ENCODE measurements at places on chromosomes 16 and 17.

DNA sequence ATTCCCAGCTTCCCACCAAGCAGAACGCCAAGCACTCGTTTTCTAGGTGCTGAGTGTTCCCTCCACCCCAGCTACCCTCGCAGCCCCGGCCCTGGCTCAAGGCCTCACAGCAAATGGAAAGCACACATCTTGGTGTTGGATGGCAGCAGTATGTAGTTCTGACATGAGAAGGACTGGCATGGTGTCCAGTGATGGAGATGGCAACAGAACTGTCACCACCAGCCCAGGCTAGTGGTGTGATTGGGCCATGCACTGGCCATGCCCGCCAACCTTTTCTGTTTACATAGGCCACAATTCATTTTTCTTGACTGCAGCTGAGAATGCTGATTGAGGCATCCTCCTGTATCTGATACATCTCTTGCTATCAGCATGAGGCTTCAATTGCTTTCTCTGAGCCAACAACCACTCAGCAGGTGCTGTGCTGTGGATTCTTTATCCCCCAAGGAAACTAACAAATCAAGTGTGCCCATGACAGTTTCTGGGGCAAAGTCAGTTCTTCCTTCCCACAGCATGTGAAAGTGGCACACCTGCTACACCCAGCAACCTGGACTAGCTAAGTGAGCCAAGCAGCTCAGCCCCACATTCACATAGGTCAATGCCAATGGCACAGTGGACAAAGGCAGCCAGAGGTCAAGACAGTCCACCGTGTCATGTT, 3.8 kb downstream of the SLC12A4 start:
- DNase-seq, result no peak

GRCh38 chr16:52621651-52622050, 74.7 kb upstream of the TOX3 start:
- DNase-seq, result no peak

- no peak for DNase-seq
Measured at GRCh38 chr16:87575027-87575804, 27.1 kb upstream of the JPH3 start.

GRCh38 chr17:73064084-73064938, 28.2 kb downstream of the SLC39A11 start:
- DNase-seq, result no peak

GRCh38 chr17:17106756-17107155, 64.5 kb downstream of the MPRIP start:
- DNase-seq, result no peak

DNA sequence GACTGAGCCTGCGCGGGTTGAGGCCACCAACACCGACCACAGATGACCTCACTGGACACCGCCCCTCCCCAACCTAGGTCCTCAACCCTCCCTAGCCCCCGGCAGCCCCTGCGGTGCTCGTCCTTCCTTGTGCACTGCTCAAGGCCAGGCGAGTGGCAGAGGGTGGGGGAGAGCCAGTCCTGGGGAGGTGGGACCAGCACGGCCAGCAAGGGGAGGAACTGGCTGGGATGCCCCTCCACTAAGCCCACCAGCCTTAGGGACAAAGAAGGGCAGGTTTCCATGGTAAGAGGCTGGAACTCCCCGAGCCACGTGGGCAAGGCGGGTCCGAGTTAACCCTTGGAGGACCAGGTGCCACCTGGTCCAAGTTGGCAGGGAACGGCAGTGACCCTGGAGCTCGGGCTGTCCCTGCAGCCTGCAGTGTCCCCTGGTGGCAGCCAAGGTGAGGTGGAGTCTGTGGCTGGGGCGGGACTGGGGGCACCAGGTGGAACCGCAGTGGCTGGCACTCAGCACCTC, 9.2 kb downstream of the FSCN2 start:
- DNase-seq, result peak; percentile 31

DNA sequence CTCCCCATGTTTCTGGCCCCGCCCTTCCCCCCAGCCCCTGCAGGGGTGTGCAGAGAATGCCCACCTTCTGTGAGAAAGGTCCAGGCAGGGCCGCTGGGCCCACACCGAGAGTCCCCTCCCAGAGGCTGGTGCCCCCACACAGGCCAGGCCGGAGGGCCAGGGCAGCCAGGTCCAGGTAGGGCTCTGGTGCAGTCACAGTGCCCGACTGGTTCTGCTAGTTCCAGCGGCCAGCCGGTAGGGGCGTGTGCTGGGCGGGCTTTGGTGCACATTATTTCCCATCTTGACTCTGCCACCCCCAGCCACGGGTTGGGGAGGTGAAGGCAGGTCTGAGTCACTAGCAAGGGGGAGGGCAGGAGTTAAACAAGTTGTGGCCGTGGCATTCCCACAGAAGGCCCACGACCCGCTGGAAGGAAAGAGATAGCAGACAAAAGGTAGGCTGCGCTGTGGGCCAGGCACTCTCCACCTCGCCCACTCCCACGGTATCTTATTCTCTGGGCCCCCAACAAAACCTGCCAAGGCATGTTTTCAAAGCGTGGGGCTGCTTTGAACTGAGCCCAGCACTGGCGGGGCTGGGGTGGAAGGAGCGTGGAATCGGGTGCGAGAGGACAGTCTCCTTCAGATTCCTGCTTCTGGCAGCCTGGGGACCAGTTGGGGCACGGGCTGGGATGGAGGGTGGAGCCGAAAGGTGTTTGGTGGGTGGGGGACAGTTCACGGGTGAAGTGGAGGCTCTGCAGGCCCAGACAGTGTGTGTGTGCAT, 1.9 kb downstream of the EPN3 start:
- no peak for DNase-seq

- peak; percentile 38 for DNase-seq
Measured at GRCh38 chr16:11233727-11234376, 22.2 kb downstream of the SOCS1 start.

GRCh38 chr16:85485379-85485778, 127.7 kb upstream of the GSE1 start:
- no peak for DNase-seq

GRCh38 chr17:45267436-45268055, 5.7 kb upstream of the SPATA32 start:
- DNase-seq, result no peak

DNA sequence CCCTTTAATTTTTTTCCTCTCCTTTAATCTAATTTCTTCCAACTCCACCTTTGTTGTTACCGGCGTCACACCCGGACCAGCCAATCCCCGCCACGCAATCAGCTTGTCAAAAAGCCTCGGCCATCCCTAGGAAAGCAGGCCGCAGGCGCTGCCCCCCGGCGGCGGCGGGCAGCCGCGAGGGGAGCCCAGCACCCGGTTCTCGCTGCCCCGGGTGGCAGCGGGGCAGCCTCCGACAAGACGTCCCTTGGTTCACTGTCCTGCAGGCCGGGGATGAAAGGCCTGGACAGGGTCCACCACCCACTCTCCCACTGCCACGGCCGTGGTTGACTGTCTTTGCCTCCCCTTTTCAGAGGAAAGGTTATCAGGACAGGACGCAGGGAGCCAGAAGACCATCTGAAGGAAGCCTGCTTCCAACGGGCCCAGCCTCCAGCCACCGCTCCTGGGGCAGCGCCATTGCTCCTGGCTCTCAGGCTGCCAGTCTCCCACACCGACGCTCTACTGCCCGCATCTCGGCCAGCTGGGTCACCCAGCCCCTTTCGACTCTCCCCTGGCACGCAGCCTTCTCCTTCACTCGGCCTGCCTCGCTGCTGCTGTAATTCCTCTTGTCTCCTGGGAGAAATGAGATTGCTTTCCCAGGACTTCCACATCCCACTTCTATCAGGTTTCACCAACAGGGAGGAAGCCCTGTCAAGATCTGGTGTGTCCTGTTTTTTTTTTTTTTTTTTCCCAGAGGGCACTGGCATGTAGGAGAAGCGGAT, 2.8 kb upstream of the UBTF start:
- no peak for DNase-seq

GRCh38 chr16:1177750-1178149, 24.8 kb downstream of the CACNA1H start:
- no peak for DNase-seq

DNA sequence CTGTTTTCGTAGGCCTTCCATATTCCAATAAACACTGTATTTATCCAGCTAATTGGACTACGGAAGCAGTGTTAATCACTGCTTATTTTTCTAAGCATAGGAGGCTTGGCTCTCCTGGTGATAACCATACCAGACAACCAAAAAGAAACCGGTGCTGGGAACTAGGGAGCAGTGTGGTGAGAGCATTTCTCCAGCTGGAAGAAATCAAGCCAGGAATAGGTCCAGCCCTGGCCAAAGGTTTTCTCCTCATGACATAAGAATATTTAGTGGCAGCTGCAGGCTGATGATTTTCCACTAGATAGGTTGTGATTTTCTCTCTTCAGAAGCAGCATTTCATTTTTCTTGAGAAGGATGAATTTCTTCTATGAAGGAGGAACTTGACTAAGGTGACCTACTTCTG, 141.5 kb downstream of the TRIM37 start:
- DNase-seq, result no peak
